ENCODE measurements at places on chromosomes 2 and 18.

DNA sequence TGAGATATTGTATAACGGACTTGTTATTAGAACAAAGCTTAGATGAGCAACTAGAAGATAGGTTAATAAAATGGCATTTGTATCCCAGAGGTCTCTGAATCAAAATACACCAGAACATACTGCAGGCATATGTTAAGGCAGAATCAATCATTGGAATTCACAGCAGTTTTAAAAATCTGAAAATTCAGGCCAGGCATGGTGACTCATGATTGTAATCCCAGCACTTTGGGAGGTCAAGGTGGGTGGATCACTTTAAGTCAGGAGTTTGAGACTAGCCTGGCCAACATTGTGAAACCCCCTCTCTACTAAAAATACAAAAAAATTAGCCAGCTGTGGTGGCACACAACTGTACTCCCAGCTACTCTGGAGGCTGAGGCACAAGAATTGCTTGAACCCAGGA, 405.2 kb downstream of the ZEB2 start:
- no peak overlapping the region for H3K27ac ChIP-seq
- H3K27me3 ChIP-seq: no peaks in the 10 kb centered on the region

GRCh38 chr18:79610461-79611039, 69.1 kb upstream of the CTDP1 start:
- no peak overlapping the region for H3K4me3 ChIP-seq
- no peaks in the 10 kb centered on the region for H3K27me3 ChIP-seq
- no peak for DNase-seq
- no peak overlapping the region for H3K27ac ChIP-seq
- H3K36me3 ChIP-seq: no peaks in the 10 kb centered on the region
- H3K4me1 ChIP-seq: no peaks in the 10 kb centered on the region

DNA sequence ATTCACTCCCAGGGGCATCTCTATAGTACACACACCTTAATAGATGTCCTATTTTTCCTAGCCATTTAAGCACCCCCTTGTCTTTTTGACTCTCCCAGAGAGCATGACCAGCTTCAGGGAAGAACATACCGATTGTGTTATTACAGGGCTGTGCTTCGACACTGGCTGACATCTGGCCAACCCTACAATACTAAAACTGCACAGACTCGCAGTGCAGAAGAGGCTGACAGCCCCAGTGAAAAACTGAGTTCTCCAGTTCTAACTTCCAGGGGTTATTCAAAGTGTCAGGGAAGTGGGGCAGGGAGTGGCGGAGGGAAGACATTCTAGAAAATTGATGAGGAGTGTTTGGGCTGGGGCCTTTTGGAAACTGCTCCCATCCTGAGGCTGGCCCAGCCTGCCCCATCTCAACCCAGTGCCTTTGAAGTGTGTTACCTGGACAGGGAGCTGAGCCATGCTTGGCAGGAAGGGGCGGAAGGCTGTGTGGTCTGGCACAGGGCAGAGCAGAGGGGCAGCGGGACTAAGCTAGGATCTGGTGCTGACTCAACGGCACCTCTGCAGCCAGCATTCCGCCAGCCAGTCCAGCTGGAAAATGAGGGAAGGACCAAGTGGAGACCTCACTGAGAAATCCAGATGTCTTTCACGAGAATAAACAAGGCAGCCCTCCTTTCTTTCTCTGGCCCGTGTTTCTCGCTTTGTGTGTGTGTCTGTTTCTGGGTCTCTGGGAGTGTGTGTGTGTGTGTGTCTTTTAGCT, 15.4 kb upstream of the IGFBP5 start:
- H3K4me3 ChIP-seq: no peak overlapping the region
- H3K36me3 ChIP-seq: no peaks in the 10 kb centered on the region
- no peak overlapping the region for H3K27ac ChIP-seq
- DNase-seq: no peak

- H3K27me3 ChIP-seq: no peaks in the 10 kb centered on the region
- H3K4me3 ChIP-seq: no peak overlapping the region
- H3K27ac ChIP-seq: no peak overlapping the region
- H3K36me3 ChIP-seq: no peaks in the 10 kb centered on the region
- H3K4me1 ChIP-seq: no peaks in the 10 kb centered on the region
Observed at GRCh38 chr2:36493306-36493705, 104.7 kb downstream of the FEZ2 start.

GRCh38 chr2:69340101-69340775, 46.8 kb downstream of the GFPT1 start:
- peaks cover 36% of the 10 kb centered on the region for H3K36me3 ChIP-seq
- H3K4me3 ChIP-seq: no peak overlapping the region
- no peaks in the 10 kb centered on the region for H3K27me3 ChIP-seq
- H3K27ac ChIP-seq: no peak overlapping the region
- no peak for DNase-seq
- no peaks in the 10 kb centered on the region for H3K4me1 ChIP-seq

GRCh38 chr2:182831921-182832320, 34.5 kb downstream of the FRZB start:
- no peak overlapping the region for H3K27ac ChIP-seq
- H3K36me3 ChIP-seq: no peaks in the 10 kb centered on the region
- H3K4me1 ChIP-seq: no peaks in the 10 kb centered on the region
- DNase-seq: no peak
- H3K27me3 ChIP-seq: no peaks in the 10 kb centered on the region

- peaks cover 29% of the 10 kb centered on the region for H3K4me1 ChIP-seq
- H3K27me3 ChIP-seq: no peaks in the 10 kb centered on the region
- H3K4me3 ChIP-seq: peak overlapping the region; percentile 65
- no peak for DNase-seq
Observed at GRCh38 chr2:37672870-37673184, 1.4 kb upstream of the CDC42EP3 start.

GRCh38 chr2:64837116-64837731, 152.0 kb upstream of the SLC1A4 start:
- no peak for DNase-seq
- no peaks in the 10 kb centered on the region for H3K27me3 ChIP-seq
- H3K4me1 ChIP-seq: no peaks in the 10 kb centered on the region
- no peak overlapping the region for H3K27ac ChIP-seq

DNA sequence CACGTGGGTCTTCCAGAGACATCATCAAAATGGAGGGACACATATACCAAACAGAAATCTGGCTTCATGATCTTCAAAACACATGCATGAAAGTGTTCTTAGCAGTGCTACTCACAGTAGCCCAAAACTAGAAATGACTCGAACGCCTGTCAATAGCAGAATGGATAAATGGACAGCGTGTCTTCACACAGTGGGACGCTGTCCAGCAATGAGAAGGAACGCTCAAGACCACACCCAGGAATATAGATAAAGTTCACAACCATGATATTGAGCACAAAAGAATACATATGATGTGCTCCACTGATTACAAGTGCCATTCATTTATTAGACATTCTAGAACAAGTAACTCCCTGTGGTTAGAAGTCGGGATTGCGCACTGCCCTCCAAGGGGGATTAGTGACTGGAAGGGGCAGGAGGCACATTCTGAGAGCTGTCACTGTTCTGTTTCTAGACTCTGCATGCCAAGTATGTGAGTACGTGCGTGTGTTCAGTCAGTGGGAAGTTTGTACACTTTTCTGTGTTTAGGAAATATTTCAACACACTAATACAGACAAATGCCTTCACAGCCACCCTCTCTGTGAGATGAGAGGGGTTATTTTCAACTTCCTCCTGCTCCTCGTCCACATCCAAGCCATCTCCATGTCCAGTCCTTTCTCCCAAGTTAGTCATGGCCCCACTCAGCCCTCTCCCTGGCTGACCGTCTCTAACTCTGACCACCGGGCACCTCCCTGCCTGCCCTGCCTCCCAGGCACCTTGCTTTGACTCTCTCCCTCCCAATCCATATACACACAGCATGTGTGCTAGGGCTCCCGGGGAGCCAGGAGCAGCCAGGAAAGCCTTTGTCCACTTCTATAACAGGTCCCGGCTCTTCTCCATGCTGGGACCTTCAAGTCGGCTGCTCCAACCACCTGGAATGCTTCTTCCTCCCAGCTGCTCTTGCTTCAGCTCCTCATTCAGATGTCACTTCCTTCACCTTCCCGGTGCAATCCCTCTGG, 26.9 kb upstream of the TNS1 start:
- H3K36me3 ChIP-seq: no peaks in the 10 kb centered on the region
- peaks cover 7% of the 10 kb centered on the region for H3K4me1 ChIP-seq
- H3K27ac ChIP-seq: no peak overlapping the region
- no peaks in the 10 kb centered on the region for H3K27me3 ChIP-seq
- DNase-seq: no peak
- no peak overlapping the region for H3K4me3 ChIP-seq

- no peaks in the 10 kb centered on the region for H3K4me1 ChIP-seq
- no peaks in the 10 kb centered on the region for H3K27me3 ChIP-seq
- H3K36me3 ChIP-seq: no peaks in the 10 kb centered on the region
Observed at GRCh38 chr2:109522063-109522374, 91.7 kb downstream of the SEPTIN10 start.

- H3K36me3 ChIP-seq: no peaks in the 10 kb centered on the region
- no peaks in the 10 kb centered on the region for H3K4me1 ChIP-seq
- DNase-seq: no peak
- H3K4me3 ChIP-seq: no peak overlapping the region
- no peak overlapping the region for H3K27ac ChIP-seq
- no peaks in the 10 kb centered on the region for H3K27me3 ChIP-seq
Observed at GRCh38 chr2:22628221-22628620, 756.8 kb upstream of the KLHL29 start.

DNA sequence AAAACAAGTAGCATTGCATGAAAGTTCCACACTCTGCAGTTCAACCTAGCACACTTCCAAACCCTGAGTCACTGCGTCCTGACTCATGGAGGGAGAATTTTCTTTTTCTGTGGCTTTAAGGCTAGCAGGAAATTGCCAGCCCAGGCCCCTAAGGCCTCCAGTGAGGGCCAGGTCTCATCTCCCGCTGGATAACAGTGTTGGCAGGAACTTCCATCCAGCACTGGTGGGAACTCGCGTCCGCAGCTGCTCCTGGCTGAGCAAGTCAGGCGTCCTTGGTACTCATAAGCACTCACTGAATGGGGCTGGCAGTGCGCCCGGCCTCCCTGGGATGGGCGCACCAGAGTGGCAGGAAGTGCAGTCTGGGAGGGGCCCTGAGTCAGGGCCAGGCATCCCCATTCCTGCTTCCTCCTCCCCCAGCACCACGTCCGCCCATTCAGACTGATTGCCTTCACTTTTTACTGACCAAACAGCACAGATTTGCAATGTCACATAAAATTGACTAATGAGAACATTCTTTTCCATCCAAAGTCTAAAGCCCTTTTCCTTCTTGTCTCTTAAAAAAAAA, 14.3 kb downstream of the MALL start:
- H3K27ac ChIP-seq: no peak overlapping the region
- DNase-seq: no peak
- H3K36me3 ChIP-seq: no peaks in the 10 kb centered on the region
- no peaks in the 10 kb centered on the region for H3K4me1 ChIP-seq

DNA sequence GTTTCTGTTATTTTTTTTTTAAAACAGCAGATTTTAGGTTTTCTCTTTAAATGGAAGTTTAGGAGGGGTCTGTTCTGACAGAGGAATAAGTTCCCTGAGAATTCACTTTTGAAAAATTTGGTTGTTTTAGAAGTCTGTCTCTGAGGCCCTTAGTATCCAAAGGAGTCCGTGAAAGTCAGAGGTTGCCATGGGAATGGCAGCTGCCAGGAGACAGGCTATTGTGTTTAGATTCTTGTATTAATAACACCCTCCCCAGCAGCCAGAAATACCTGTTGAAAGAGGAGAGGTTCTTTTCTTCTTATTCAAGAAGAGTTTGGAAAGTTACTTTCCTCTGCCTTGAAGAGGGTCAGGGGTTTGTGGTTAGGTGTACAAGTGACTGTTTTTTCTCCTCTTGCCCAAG, 29.5 kb downstream of the TNP1 start:
- no peak overlapping the region for H3K27ac ChIP-seq
- H3K36me3 ChIP-seq: no peaks in the 10 kb centered on the region
- no peaks in the 10 kb centered on the region for H3K4me1 ChIP-seq
- DNase-seq: no peak
- H3K4me3 ChIP-seq: no peak overlapping the region

DNA sequence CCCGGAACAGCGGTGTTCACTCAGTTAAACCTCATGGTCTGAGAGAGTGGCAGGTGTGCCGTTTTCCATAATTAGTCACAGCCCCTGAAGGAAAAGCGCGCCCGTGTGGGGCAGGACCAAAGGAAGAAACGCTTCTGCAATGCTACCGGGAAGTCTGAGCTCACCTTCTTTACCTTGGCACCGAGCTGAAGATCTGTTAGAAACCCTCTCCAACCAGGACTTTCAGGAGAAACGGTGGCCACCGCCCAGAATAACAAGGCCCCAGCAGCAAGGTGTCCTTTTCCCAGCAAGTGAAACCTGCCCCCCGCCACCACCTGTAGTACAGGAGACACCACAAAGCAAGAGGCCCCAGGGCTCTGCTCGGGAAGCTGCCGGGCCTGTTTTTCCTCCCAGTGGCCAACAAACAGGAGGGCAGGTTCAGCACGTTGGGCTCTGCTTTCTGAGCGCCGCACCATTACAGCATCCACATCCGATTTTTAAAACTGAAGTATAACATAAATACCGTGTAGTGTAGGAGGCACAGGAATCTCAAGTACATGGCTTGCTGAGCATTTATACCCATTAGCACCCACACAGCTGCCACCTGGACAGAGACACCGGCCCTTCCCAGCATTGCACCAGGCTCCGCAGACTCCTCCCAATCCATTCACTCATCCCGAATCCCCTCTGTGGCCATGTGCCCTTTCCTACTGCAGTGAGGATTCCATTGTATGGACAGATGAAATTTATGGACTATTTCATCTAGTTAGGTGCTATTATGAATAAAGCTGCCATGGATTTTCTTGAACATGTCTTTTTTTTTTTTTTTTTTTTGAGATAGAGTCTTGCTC, 121.8 kb upstream of the RIOK3 start:
- H3K4me3 ChIP-seq: no peak overlapping the region
- no peaks in the 10 kb centered on the region for H3K36me3 ChIP-seq
- DNase-seq: no peak
- no peaks in the 10 kb centered on the region for H3K27me3 ChIP-seq
- no peaks in the 10 kb centered on the region for H3K4me1 ChIP-seq
- no peak overlapping the region for H3K27ac ChIP-seq

DNA sequence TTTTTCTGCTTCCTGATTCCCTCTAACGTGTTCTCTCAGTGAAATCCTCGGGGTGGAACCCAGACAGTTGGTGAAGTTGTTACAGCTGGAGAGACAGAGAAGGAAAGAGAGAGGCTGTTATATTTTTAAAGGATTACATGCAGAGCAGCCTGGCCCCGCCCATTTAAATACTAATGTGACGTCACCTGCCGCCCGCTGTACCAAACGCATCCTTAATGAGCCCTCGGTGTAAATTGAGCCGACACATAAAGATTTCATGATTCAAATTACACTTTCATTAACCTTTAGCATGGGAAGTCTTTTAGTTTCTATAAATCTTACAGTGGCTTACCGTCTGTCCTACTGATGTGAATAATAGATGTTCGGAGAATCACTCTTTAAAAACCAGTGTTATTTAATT, 164.0 kb upstream of the SIX3 start:
- H3K27ac ChIP-seq: no peak overlapping the region
- H3K4me1 ChIP-seq: no peaks in the 10 kb centered on the region
- H3K27me3 ChIP-seq: no peaks in the 10 kb centered on the region
- H3K4me3 ChIP-seq: no peak overlapping the region
- no peaks in the 10 kb centered on the region for H3K36me3 ChIP-seq
- DNase-seq: no peak
